Skeletal muscle cell (primary cell): ENCODE measurements at places on chromosomes 7 and 10.

DNA sequence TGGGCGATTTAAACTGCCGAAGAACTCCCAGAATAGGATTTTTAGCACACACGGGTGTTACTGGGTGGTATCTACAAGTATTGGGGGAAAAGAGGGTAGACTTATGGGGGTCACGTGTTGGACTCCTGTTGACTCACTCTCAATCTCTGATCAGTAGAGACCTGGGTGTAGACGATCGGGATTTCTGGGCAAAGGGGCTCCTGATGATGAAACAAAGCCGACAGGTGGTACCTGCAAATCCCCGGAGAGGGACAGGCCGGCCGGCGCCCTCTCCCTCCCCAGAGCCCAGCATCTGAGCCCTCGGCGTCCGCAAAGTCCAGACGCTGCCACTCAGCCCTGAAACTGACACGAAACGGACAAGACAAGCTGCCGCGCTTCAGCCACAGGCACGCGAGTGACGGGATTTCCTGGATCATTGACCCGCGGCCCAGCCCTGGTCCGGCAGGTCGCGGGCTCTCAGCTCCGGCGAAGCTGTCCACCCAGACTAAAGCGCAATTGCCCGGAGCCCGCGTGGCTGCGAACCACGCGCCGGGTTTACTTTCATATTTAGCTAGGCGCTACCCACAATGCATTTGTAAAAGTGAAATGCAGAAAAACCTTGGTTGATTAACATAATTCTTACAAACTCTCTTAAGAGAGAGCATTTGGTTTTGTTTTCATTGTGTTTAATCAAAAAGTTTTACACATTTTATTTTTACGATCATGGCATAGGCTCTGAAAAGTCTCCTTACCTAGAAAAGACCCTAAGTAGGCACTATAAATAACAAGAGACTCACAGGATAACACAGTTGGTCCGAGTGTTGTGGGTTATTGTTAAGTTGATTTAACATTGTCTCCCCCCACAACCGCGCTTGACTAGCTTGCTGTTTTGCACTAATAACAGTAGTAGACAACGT, 56.9 kb upstream of the EZH2 start:
- DNase-seq: peak; percentile 73

GRCh38 chr10:124305131-124305530, 113.6 kb downstream of the OAT start:
- DNase-seq: no peak

DNA sequence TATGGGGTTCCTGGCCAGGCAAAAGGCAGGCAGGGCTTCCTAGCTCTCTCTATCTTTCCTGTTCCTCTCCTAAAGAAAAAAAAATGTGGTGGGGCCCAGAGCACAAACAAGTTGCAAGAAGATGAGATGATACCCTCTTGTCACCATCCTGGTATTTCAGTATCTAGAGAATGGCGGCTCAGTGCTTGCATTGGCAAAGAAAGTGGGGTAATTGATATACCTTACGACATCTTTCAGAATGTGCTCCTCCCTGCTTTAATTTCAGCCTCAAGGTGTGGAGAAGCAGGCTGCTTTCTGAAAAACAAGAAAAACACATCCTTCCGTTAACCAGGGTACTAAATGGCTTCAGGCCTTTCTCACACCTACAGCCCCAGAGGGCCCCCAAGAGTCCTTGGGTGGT, 34.5 kb upstream of the CUX1 start:
- DNase-seq: no peak

- no peak for DNase-seq
Observed at GRCh38 chr10:11110539-11110938, 92.9 kb downstream of the CELF2 start.

- peak; percentile 33 for DNase-seq
Observed at GRCh38 chr10:63265222-63265617, 132.1 kb downstream of the NRBF2 start.

- no peak for DNase-seq
Observed at GRCh38 chr10:50332108-50332842, 81.0 kb upstream of the ASAH2 start.

- no peak for DNase-seq
Observed at GRCh38 chr7:30144657-30145306, 10.0 kb downstream of the MTURN start.

DNA sequence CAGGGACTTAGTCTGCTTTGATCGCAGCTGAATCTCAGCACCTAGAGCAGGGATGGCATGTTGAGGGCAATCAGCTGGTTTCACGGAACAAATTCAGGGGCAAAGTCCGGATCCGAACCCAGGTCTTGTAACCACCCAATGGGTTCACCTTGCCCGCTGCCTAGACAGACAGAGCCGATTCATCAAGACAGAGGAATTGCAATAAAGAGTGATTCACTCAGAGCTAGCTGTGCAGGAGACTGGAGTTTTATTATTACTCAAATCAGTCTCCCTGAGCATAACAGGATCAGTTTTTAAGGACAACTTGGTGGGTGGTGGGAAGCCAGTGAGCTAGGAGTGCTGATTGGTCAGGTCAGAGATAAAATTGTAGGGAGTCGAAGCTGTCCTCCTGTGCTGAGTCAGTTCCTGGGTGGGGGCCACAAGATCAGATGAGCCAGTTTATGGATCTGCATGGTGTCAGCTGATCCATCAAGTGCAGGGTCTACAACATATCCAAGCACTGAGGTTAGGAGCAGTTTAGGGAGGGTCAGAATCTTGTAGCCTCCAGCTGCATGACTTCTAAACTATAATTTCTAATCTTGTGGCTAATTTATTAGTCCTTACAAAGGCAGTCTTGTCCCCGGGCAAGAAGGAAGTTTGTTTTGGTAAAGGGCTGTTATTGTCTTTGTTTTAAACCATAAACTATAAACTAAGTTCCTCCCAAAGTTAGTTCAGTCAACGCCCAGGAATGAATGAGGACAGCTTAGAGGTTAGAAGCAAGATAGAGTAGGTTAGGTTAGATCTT, 43.5 kb upstream of the CHST3 start:
- no peak for DNase-seq

DNA sequence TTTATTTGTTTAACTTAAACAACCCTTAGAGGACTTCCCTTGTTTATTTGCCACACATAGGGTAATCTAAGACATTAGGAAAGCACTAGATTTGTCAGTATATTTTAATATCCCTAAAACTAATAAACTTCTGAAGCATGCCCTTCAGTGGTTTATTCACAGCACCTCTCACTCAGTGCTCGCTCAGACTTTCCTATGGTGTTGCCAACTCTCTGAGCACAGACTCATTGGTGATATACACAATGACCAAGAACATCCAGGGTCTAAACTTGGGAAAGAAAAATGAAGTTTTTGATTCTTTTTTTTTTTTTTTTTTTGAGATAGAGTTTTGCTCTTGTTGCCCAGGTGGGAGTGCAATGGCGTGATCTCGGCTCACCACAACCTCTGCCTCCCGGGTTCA, 82.2 kb downstream of the RAB11FIP2 start:
- DNase-seq: no peak

DNA sequence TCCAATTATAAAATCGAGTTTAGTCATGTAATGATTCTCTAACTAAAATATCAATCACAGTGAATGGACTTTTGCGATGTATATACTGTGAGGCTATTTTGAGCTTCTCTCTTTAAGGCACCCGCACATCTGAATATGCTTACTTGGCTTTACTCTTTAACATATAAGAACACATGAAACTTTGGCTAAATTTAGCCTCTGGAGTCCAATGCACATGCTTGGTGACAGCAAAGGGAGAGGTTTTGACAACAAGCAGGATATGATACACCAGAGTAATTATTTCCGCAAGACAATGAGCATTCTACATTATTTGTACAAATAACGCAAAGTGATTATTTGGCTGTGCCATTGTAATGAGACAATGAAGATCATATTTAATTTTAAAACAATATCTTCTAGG, 72.4 kb downstream of the ARID5B start:
- DNase-seq: no peak

DNA sequence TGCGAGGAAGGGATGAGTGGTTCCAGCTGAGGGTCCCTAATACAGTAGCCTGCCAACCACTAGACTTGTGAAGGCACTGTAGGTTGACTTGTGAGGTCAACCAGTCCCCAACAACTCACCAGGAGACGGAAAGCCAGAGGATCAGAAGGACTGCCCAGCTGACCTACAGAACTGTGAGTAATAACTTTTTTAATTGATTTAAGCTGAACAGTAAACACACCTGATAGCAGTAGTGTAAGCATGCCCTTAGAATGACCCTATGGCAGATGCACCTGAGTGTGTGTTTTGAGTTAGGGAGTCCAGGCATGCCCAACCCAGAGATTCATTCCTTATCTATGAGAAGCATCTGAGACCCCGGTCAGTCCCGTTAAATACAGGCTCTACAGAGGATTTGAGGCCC, 14.1 kb downstream of the PRLHR start:
- DNase-seq: no peak

- no peak for DNase-seq
Observed at GRCh38 chr10:93873420-93874115, 20.2 kb upstream of the SLC35G1 start.

DNA sequence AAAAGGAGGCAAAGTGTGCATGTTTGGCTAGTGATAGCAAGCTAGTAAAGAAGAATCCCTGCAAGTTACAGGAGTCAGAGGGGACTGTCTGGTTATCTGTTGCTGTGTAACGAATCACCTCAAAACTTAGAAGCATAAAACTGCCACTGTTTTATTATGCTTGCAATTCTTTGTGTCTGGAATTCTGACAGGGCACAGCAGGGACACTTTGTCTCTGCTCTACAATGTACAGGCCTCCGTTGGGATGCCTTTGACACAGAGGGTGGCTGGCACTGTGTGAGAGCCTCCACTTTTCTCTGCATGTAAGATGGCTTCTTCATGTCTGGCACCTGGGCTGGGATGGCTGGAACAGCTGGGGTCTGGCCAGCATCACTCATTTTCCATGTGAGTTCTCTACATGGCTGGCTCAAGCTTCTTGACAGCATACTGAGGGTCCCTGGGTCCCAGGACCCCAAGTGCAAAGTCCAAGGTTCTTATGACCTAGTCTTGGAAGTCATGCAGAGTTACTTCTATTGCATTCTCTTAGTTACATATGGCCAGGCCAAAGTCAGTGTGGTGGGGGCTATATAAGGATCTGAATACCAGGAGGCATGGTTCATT, 276.9 kb downstream of the RPS24 start:
- DNase-seq: no peak

DNA sequence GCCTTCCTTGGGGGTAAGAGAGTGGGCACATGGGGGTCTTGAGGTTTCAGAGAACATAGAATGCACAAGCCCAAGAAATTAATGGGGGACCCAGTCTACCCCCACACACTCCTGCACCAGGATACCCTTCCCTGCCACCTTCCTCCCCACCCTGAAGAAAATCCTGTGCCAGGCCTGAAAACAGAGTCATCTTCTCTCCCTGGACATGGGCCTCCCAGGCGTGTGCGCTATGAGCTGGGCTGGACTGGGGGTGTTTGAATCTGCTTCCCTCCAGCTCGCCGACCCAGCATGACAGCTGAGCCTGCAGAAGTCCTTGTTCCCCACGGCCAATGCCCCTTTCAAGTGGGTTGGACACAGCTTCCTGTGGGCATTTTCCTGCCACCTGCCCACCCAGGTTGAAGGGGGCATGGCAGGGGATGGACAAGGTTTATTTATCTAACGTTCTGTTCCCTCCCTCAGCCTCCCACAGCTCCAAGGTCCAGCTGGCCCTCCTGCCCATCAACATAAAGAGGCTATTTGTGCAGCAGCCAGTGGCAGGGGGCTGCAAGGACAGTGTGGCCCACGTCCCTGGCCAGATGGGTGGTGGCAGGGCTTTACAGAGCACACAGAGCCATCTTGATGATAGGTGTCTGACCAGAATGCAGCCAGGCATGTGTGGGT, 141.0 kb downstream of the SH3PXD2A start:
- no peak for DNase-seq

DNA sequence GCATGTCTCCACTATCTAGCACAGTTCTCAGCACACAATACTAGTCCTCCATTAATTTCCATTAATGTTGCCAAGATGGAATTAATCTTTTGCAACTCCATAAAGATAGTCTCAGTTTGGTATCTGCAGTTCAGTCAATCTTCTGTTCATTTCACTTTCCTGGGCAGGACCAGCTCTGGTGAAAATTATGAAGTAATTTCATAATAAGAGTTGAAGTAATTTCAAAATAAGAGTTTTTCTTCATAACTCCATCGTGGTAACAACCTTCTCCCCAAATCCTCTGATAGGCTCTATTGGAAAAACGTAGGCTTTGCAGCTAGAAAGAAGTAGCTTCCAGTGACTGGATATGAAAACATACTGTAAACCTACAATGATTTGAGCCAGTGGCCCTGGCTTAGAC, 618.2 kb downstream of the TYW1 start:
- no peak for DNase-seq

DNA sequence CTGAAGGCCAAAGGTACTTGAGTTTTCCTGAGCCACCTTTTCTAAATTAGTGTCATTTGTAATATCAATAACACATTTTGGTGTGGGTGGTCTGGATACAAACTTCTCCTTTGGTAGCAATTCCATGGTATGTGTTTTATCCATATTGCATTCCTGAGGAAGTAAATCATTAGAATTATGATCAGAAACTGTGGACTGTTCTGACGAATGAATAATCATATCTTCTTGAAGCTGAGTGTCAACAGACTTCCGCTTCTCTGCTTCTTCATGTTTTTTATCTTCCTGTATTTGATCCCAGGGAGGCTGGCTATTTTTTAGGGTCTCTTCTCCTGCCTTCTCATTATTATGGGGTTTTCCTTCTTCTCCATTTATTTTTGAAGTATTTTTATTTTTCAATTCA, 81.4 kb downstream of the NRBF2 start:
- DNase-seq: no peak

DNA sequence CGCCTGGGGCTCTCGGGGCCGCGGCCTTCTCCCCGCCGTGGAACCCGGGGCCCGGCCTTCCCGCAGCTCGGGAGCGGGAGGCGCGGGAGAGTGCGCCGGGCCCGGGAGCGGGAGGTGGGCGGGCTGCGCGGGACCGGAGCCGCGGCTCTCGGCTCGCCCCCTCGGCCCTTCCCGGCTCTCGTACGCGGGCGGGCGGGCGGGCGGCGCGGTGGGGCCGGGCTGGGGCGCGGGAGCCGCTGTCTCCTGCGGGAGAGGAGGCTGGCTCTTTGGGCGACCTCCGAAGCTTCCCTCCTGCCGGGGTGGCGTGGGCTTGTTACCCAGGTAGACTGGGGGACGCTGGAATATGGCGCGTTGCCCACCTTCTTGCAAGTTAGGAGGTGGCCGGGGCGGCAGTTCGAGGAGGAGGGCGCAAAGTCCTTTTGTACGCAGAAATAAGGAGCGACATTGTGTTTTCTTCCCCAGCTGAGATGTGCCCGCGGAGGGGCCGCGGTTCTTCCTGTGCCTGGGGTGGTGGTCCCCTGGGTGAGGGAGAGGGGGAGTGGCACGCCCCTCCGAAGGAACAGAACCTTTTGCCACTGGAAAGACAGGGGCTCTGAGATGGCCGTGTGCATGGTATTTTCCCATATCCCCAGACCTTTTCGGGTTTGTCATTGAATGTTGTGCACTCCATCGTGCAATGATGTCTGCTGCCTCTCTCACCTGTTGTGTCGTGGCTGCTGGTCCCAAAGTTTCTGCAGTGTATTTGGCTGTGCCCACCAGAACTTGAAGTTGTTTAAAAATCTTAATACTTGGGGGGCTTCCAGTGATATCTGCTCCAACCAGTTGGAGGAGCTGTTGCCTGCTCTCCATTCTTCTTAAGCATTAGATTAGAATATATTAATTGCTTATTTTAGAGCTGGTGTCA, 844 bp downstream of the NRF1 start:
- DNase-seq: no peak
